ENCODE measurements at places on chromosomes 1 and 21.

- no peak for DNase-seq
Observed at GRCh38 chr1:89557445-89557825, 32.8 kb downstream of the LRRC8B start.

DNA sequence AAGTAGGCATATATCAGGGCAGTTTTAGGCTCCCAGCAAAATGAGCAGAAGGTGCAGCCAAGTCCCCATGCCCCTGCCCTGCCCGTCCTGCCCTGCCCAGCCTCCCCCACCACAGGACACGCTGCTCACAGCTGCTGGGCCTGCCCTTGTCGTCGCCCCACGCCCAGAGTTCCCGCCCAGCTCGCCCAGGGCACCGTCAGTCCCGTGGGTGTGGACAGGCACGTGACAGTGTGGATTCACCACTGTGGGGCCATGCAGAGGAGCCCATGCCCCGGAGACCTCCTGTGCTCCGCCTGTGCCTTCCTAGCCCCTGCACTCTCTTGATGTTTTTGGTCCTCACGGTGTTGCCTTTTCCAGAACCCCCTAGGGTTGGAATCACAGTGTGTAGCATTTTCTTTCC lies 7.0 kb downstream of the FAAP20 start:
- no peak for DNase-seq

GRCh38 chr1:155889566-155889965 lies 21.6 kb downstream of the RIT1 start:
- DNase-seq, result no peak

- DNase-seq, result peak; percentile 90
Observed at GRCh38 chr1:109112652-109113285, 1.1 kb upstream of the ELAPOR1 start.

DNA sequence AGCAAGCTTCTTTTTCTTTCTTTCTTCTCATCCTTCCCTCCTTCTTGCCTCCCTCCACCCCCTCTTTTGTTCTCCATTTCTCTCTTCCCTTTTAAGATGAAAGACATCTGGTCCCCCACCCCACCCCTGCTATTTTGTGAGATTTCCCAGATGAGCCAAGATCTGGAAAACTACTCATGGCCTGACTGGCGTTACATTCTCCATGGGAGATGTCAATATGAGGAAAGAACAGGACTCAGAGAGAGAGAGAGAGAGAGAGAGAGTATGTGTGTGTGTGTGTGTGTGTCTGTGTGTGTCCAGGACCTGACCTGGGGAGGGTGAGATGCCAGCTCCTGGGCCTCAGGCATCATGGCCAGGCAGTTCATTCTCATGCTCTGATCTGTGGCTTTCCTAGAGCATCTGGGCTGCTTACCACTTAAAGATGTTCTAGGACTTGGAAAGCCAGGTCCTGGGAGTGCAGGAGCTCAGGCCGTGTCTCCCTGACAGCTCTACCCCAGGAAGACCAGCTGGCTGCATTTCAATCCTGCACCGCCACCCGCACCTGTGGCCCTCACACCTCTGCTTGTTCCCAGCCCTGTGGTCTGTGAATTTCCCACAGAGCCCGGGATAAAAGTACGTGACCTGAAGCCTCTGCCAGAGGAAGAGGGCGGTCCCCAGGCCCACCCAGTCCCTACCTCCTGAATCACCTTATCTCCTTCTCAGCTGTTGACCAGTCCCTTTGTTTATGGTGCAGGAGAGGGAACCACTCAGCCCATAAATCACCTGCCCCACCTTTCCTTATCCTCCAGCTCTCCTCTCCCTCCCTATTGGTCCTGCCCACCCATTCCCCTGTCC lies 3.2 kb upstream of the BEST4 start:
- no peak for DNase-seq

DNA sequence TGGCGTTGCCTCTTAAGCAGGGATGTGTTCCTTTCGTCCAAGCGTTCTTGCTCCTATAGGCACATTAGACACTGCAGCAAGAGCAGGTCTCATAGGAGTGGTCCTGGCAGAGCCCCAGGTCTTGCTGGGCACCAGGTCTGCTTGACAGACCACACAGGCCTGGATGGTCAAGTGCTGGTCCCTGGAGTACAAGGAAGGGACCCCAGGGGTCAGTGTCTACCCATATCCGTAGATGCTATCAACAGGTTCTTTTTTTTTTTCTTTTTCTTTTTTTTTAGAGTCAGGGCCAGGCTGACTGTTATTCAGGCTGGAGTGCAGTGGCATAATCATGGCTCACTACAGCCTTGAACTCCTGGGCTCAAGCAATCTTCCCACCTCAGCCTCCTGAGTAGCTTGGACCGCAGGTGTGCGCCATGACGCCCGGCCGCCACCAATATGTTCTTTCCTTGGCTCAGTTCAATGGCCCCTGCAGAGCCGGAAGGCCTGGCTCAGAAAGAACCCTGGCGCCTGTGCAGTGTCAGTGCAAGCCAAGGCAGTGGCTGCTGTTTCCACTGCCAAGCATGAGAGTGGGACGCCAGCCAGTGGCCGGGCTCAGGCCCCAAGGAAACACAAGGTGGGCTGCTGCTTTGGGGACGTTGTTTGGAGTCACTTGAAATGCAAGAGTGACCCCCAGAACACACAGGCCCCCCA lies 10.0 kb upstream of the TNFRSF8 start:
- DNase-seq, result no peak

Measured in left forelimb (tissue), 1 donor.